ENCODE measurements at places on chromosomes 6 and 20.
A peak's percentile ranks its signal among the peaks of the same experiment; 100 is the strongest.

GRCh38 chr20:43658069-43658722 lies 8.7 kb upstream of the MYBL2 start:
- peak; percentile 6 for DNase-seq

GRCh38 chr20:53296451-53297153 lies 297.0 kb downstream of the ZNF217 start:
- no peak for DNase-seq

- DNase-seq = no peak
These were observed 89.2 kb downstream of the NOL4L start for GRCh38 chr20:32495949-32496348.

GRCh38 chr20:62137478-62138203 lies 5.6 kb downstream of the PSMA7 start:
- DNase-seq = no peak

DNA sequence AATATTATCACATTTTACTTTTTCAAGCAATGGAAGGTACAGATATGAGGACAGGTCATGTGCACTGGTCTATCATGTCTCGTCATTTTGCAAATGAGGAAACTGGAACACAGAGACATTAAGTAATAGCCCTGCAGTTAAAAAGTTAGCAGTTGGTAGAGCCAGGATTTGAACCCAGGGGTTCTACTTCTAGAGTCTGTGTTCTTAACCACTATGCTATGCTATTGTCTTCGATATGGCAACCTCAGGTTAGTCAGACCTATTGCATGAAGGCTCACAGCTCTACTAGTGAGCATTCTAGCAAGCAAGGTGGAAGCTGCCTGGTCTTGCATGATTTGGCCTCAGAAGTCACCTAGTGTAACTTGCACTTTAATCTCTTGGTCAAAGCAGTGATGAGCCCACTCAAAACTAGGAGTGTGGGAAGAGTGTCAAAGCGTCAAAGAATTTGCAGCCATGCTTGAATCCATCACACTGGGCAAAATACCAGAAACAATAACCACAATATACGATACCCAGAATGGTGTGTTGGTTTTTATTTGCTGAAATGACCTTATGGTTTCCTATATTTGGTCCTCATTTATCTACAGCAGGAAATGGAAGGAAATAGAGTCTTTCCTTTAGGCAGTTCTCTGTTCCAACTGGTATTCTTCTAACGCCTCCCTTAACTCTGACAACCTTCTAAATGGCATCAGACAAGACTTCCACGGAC lies 20.4 kb upstream of the BMP2 start:
- DNase-seq = no peak

DNA sequence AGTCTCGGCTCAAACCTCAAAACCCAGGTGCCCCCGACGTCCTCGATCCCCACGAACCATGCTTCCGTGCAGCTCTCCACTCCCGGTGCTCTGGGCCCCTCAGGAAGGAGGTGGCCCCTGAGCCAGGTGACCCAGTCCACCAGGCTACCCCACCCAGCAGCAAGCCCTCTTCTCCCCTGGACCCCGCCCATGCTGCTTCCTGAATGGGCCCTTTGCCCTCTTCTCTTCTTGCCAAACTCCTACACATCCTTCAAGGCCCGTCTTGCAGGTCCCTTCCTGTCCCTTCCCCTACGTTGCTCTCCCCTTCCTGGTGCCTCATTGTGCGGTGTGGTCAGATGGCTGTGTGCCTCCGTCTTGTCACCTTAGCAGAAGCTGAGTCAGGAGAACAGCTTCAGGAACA lies 3.4 kb upstream of the GATA5 start:
- no peak for DNase-seq

- no peak for DNase-seq
These were observed 64.7 kb downstream of the GPR6 start for GRCh38 chr6:110042670-110043296.

DNA sequence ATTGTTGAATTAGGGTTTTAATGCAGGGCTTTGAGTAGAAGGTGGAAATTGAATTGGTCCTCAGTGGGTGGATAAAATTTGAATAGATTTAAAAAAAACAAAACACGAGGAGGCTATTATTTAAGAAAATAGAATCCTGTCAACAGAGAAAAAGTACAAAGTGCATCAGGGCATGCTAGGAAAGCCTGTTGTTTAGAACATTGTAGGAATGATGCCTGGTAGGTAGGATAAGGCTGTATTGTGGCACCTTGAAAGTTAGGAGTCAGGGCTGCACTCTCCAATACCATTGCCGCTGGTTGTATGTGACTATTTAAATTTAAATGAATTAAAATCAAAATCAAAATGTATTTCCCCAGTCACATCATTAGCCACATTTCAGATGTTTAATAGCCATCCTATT lies 363.9 kb downstream of the UTRN start:
- DNase-seq = no peak

DNA sequence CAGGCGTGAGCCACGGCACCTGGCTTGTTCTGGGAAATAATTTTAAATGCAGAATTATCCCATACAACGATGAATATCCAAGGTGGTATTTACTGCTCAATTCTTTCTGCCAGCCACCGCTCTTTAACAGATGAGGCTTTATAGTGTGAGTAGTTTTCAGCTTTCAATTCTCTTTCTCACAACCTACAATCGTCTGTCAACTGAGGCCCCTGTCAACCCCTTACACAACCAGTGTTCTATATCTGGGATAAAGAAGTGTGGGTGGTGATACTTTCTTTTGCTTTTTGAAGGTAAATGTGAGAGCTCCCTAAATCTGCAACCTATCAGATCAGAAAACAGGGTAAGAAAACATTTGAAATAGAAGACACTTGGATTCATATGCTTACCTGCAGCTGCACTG lies 22.5 kb downstream of the STAU1 start:
- DNase-seq = no peak

DNA sequence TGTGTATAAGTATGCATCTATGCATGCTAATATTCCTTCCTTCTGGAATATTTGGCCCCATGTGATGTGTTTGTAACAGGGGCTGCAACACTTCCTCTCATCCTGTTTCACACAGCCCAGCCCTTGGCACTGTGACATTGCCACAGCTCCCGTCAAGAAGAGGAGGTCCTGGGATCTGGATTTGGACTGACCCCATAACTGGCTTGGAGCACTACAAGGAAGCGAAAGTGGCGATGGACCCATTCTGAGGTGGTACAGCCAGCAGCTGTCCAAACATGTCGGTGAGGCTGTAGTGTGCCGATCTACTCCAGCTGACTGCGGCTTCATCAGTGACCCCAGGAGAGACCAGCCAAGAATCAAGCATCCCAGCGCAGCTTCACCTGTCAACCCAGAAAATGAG lies 18.2 kb downstream of the SYNDIG1 start:
- DNase-seq = no peak

GRCh38 chr20:9068233-9068801 lies 570 bp upstream of the PLCB4 start:
- no peak for DNase-seq

GRCh38 chr6:77034161-77034560 lies 429.1 kb downstream of the HTR1B start:
- peak; percentile 89 for DNase-seq

DNA sequence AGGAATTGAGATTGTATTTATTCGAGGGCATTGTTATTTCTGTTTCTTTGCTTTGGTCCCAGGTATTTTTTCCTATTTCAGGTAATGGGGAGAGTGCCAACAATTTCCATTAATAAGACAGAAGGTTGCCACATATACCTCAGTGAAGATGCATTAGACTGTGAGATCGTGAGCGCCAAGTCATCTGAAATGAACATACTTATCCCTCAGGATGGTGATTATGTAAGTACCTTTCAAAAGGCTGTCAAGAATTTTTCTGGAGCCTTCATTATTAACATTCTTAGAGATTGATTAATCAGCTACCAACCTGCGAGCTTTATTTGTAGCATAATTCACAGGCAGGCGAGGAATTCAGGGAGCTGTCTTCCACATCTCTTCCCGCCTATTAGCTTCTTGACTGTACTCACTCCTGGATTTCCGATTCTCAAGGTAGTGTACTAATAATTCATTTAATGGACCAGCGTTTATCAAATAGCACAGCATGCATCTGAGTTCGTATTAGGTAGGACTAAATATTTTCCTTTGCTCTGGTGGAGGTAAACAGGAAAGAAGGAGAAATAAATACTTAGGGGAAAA lies 48.6 kb upstream of the FAM8A1 start:
- DNase-seq = no peak

GRCh38 chr20:34403908-34404307 lies 40.8 kb downstream of the ITCH start:
- no peak for DNase-seq

DNA sequence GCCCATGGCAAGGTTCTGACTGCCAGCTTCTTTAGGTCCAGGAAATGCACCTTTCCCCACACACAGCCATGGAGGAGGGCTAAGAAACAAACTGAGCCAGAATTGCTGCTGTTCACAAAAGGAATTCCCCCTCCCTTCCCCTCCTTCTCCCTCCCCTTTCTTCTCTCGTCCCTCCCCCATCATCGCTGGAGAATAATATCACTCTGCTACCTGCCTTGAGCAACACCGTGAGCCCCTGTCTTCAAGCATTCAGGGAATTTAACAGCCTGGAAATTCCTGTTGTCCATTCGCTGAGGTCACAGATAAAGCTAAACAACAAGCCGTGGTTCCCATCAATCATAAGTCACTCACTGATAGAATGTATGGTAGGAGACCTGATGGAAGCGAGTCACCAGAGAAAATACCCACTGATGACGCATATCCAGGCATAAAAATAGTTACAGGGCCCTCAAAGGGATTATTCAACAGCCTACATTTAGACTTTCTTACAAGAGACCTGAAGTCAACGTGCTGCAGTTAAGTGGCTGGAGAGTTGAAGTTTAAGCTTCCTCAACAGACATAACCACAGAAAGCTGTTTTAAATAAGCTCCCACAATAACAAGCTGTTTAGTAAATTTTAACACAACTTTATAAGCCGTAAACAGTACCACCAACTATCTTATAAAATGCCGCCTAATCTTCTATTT lies 59.7 kb downstream of the HIVEP2 start:
- peak; percentile 99 for DNase-seq

- DNase-seq = peak; percentile 89
These were observed 19.0 kb upstream of the BLOC1S5 start for GRCh38 chr6:8082954-8083858.

- DNase-seq = no peak
These were observed 7.4 kb downstream of the SRC start for GRCh38 chr20:37353285-37353849.

GRCh38 chr6:56046576-56046975 lies 171.2 kb upstream of the BMP5 start:
- peak; percentile 83 for DNase-seq

DNA sequence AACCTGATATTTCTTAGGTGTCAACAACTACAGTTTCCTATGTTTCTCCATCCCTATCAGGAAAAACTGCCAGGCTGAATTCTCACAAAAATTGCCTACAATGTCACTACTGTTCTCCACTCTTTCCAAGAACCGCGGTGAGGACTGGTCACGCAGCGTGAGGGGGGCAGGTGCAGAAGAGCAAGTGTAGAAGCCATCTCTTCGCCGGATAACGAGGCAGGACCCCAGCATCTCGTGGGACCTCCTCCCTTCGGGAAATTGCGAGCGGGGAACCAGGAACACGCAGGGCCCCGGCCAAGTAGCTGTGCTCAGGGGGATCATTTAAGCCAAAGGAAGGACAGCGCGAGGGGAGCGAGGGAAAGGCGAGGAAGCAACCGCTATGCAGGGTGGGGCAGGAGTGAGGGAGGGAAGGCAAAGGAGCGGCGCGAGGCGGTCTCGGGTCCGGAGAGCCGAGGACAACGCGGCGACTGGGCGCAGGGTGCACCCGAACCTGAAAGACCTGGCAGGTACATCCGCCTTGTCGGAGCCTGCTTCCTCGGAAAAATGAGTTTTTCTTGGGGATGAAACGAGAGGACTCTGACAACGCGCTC lies 559 bp downstream of the APMAP start:
- DNase-seq = peak; percentile 14

DNA sequence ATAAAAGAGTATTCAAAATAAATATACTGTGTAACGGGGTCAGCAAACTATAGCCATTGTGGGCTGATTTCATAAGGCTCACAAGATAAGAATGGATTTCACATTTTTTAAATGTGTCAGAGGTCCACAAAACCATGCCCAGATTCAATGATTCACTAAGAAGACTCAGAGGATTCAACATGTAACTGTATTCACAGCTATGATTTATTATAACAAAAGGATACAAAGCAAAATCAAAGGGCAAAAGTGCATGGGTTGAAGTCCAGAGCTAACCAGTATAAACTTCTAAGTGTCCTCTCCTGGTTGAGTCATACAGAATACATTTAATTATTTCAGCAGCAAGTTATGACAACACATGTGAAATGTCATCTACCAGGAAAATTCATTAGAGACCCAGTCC lies 49.2 kb downstream of the TBC1D32 start:
- peak; percentile 62 for DNase-seq

DNA sequence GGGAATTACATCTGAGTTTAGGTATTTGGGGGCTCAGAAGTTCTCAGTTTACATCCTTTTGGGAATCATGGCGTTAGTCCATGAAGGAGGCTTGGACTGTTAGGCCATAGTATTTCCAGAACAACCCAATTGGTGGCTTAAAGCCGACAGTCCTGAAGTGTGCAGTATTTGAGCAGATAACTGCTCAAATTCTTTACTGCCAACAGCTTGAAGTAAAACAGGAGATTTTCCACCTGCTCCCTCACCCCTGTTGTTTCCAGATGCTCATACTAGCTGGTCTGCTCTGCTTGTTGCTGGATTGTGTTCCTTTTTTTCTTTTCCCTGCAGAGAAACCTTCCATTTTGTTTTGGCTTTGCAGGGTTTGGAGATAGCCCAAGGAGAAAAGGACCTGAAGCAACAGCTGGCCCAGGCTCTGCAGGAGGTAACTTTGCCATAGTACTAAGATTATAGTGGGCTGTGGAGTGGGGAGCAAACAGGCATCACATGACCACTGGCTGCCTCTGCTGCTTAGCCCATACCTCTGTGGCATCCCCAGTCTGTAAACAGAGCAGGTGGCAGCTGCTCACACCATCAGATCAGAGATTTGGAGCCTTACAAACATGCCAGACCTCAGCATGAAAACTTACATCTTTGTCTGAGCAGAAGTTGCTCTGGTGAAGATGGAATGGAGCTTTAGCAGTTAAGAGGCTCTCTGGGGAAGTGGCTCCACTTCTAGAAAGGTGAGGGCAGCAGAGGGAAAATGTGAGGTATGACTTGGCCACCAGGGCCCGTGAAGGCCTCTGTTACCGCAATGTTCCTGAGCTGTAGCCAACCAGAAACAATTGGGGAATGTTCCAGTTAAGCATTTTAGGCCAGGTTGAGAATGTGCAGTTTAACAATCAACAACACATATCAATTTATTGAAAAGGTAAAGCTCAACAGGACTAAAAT lies 17.6 kb downstream of the RNF8 start:
- DNase-seq = no peak

- DNase-seq = no peak
These were observed 24.0 kb downstream of the SLC13A3 start for GRCh38 chr20:46627234-46627633.

DNA sequence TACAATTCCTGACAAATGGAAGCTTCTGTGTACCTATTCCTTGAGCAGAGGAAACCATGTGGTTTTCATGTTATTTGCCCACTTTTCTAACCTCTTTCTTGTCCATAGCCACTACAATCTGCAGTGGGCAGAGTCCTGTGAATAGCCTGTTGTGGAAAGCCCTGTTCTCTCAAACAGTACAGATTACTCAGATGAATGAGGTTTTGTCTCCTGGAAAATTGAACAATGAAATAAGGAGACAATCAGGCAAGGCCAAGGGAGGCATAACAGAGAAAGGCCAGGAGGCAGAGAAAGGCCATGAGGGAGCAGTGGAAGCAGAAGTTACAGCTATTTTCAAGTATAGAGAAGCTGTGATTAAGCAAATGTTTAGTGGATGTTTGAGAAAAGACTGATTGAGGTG lies 189.3 kb downstream of the GRIK2 start:
- DNase-seq = no peak

Data from fibroblast of pulmonary artery (primary cell).